ENCODE measurements at places on chromosomes 12 and 14. TPM values are rescaled to one million over a fixed set of nuclear protein-coding genes. Genes with fewer than 3 reads are reported as not detected.

C3AR1 gene
- total RNA-seq = 0.30 TPM

DNAJC22 gene
- total RNA-seq = under 0.01 TPM

EPYC gene
- not detected for total RNA-seq

APOLD1 gene
- 1.3 TPM for total RNA-seq

ALDH1L2 gene
- 40.1 TPM for total RNA-seq

TPH2 gene
- total RNA-seq = not detected

ARID2 gene
- 13.5 TPM for total RNA-seq

SLC5A8 gene
- not detected for total RNA-seq

PDZRN4 gene
- total RNA-seq = not detected

NFATC4 gene
- 18.4 TPM for total RNA-seq

GZMH gene
- total RNA-seq = not detected

UNC79 gene
- 0.15 TPM for total RNA-seq

SERPINA10 gene
- total RNA-seq = not detected

PTHLH gene
- total RNA-seq = 0.83 TPM

GPR137C gene
- total RNA-seq = 0.68 TPM

EXOC3L4 gene
- total RNA-seq = not detected

OXA1L gene
- 84.5 TPM for total RNA-seq

ALX1 gene
- total RNA-seq = 0.08 TPM

G2E3 gene
- total RNA-seq = 14.4 TPM

MYO1A gene
- total RNA-seq = 0.12 TPM

INHBC gene
- total RNA-seq = not detected

ERBB3 gene
- total RNA-seq = 0.70 TPM

MANSC4 gene
- not detected for total RNA-seq

DDN gene
- not detected for total RNA-seq

All from smooth muscle cell of the coronary artery (primary cell).